Neural crest cell (in vitro differentiated cells): ENCODE measurements at places on chromosomes 1 and 21. TPM values are rescaled to one million over a fixed set of nuclear protein-coding genes. Genes with fewer than 3 reads are reported as not detected.
A peak's percentile ranks its signal among the peaks of the same experiment; 100 is the strongest.

GRCh38 chr1:53285969-53286760 lies 41.7 kb downstream of the LRP8 start:
- no peak for DNase-seq

DNA sequence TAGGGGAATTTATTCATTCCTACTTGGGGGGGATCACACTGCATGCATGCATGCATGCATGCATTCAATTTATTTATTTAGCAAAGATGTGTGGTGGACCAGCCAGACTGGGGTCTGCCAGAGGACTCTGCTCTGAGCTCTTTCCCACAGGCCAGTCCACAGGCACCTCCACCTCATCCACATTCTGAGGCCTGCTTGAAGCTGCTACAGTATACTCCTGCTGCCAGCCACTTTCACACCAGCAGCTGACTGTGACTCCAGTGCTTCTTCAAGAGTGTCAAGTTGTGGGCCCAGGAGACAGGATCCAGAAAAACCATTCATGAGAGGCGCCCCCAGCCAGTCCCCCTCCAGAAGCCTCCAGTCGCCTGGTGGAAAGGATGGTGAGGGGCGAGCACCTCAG lies 30.9 kb downstream of the SSBP3 start:
- no peak for DNase-seq

GRCh38 chr21:33230545-33231324 lies 997 bp downstream of the IFNAR2 start:
- DNase-seq, result peak; percentile 29

UQCRHL gene
- 2.7 and 3.3 TPM in 2 replicates for total RNA-seq

DNA sequence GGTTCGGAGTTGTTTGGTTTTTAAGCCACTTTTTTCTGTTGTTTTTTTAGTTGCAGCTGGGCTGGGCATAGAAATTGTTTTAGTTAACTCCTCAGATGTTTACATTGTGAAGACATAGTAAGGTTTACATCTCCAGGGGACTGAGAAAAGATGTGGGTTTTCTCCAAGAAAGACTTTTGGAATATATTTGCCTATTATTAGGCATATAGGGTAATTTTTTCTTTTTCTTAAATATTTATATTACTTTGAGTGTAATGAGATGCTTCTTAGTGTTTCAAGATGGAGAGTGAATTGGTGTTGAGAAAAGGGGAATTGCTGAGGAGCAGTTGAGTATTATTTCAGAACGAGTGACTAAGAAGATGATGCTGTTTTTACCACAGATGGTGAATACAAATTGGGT lies 26.6 kb upstream of the PIGK start:
- DNase-seq, result no peak

GRCh38 chr21:16492892-16493291 lies 763.1 kb downstream of the USP25 start:
- DNase-seq, result no peak

TSPAN1 gene
- not detected in 2 replicates for total RNA-seq
